ENCODE measurements at places on chromosomes 12 and 14.

- peak; percentile 12 for DNase-seq
Observed at GRCh38 chr14:92499234-92499633, 14.3 kb upstream of the RIN3 start.

DNA sequence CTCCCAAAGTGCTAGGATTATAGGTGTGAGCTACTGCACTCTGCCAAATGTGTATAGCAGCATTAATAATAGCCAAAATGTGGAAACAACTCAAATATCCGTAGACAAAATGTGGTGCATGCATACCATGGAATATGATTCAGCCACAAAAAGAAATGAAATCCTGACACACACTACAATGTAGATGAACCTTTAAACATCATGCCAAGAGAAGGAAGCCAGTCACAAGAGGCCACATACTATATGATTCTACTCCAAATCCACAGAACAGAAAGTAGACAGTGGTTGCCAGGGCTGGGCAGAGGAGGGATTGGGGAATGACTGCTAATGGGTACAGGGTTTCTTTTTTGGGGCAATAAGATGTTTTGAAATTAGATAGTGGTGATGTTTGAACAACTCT is 7.7 kb upstream of the TMED2 start:
- DNase-seq = no peak

- DNase-seq = no peak
Observed at GRCh38 chr12:128789356-128789929, 34.3 kb downstream of the SLC15A4 start.

- no peak for DNase-seq
Observed at GRCh38 chr14:54908190-54908589, 5.6 kb upstream of the GCH1 start.

- no peak for DNase-seq
Observed at GRCh38 chr14:104665657-104666522, 23.5 kb upstream of the INF2 start.

- DNase-seq = no peak
Observed at GRCh38 chr14:24924544-24924943, 125.4 kb downstream of the STXBP6 start.

DNA sequence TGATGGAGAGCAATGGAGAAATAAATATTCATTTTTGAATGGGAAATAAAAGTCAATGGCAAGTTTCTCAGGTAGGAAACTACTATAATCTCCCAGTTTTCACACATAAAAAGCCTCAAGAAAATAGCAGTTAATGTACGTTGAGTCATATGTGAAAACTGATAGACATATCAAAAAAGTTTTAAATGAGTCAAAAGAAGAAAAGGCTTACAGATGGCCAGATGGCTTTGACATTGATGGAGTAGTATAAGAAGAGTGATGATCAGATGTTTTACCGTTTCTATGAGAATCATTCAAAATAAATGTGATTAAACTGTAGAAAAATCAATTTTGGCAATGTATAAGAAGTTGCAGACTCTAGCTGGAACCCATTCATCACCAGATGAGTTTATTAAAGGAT is 97.8 kb downstream of the LLPH start:
- DNase-seq = no peak

GRCh38 chr12:126343321-126343720 is 1278.1 kb downstream of the AACS start:
- no peak for DNase-seq

DNA sequence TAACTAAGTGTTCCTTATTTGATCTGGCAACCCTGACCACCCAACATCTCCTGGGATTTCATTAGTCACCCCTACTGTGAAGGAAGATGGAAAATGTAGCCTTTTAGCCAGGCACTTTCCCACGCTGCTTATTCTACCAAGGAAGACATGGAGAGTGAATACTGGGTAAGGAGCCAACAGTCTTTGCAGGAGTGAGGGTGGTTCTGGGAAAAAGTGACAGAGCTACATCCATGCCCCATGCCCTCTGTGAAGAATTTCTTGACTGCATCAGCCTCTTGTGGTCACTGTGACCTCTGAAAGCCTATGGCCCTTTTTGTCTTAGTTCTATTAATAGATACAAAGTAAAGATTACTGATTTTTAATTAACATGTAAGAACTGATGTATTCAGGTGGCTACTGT is 196.0 kb upstream of the EEA1 start:
- no peak for DNase-seq

GRCh38 chr14:72701237-72701565 is 192.7 kb downstream of the DPF3 start:
- DNase-seq = no peak

GRCh38 chr14:65879248-65880009 is 466.9 kb downstream of the FUT8 start:
- no peak for DNase-seq

GRCh38 chr12:113912760-113913329 is 53.3 kb downstream of the RBM19 start:
- peak; percentile 83 for DNase-seq

DNA sequence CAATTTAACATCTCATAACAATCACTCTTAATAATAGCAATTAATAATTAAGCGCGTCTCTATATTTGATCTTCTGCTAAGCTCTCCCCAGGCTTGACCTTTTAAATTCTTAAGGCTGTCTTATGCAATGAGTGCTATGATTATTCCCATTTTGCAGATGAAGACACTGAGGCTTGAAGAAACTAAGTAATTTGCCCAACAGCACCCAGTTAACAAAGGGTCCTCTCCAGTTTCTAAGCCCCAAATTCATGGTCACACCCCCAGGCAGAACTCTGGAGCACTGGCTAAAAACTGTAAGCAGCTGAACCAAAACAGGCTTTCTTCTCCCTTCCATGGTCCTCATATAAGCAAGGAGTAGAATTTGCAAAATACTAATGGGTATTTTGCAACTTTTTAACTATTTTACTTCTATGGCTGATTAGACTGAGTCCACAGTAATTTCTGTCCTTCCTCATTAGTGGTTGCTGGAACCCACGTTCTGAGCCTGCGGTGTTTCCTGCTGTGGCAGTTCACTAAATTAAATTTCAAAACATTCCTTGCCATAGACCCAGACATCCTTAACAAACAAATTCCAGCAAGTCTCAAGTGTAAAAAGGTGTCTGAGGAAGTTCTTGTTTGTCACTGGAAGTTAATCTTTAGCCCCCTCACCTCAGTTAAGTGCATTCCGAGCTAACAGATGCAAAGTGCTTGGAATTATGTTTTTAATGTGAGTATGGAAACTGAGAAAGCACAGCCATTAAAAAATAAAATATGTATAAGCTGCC is 76.5 kb downstream of the TMEM132D start:
- no peak for DNase-seq

DNA sequence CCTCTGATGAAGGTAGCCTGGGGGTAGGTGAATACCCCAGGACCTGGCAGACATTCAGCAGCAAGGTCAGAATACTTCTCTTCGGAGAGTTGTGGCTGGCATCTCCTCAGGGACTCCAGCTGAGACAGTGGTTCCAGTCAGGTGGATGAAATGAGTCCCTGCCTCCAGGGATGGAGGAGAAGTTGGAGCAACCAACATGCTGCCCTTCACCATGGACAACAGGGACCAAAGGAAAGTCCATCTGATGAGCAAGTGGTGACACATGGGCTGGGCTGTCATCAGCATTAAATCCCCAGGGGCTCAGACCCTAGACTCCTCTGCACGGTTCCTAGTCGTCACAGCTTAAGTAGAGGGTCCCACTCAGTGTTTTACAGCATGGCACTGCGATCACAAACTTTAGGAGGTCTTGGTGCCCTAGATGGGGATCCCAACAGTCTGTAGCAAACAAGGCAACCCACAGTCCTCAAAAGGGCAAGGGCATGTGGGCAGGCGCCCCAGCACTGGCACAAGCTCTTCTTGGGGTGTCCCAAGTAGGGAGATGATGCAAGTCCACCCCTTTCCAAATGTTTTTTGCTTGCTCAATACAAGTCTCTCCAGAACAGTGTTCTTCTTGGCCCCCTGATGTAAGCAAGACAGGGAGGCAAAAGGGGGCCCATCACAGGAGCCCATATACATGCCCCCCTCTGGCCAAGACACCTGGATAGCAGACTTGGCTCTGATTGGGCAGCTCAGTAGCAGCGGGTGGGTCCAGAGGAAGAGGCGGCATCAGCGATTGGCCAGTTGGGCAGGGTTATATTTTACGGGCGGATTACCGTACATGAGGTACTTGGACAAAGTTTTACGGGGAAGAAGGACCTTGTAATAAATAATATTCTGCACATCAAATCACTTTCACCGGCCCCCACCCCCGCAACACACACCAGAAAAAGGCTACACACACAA is 10.8 kb upstream of the CDH24 start:
- peak; percentile 46 for DNase-seq

GRCh38 chr14:94689985-94690400 is 77.8 kb downstream of the SERPINA3 start:
- no peak for DNase-seq

GRCh38 chr12:6942331-6942665 is 1.3 kb upstream of the RNU7-1 start:
- DNase-seq = no peak

DNA sequence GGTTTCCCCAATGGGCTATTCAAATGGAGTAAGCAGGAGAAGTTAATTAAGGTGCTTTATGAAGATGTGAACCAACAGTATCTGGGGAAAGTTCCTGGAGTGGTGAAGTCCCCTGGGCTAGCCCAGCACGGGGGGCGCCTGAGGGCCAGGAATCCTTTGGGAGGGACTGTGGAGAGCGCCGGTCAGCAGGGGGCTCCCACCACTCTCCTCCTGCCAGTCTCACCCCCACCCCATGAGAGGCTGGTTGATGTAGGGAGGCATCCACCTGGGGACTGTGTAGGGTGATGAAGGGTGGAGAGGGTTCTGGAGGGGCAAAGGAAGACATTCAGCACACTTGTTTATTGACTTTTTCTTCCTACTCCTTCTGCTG is 4.4 kb downstream of the CEBPE start:
- no peak for DNase-seq

DNA sequence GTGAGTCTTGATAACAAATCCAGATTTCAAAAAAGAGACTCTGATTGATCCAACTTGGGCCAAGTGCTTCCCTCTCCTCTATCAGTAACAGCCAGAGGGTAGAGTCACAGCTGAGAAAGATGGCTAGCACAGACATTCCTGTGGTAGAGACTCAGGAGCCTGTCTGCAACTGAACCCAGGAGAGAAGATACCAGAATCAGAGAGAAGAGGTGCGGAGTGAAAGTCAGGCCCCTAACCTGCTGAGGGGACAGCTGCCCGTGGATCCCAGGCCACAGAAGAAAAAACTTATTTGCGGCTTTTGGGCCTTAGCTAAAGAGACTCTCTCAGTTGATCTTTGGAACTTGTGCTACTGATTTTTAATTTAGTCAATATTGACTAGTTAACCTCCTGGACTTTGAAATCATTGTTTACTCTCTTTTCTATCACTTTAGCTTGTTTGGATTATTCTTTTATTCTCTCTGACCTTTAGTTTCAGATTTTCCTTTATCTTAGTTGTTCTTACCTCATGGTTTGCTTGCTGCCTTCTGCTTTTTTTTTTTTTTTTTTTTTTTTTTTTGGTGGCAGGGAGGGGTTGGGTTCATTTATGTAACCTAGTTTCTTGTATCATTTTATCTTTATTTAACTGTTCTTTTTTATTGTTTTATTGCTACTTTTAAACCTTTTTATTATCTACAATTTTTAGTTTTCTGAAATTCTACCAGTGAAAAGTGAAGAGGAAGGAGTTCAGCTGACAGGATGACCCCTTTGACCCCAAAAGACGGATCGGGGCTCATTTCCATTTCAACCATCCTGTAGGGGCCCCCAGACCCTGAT is 154.9 kb upstream of the KRR1 start:
- DNase-seq = no peak

- DNase-seq = no peak
Observed at GRCh38 chr14:93986955-93987354, 10.1 kb upstream of the CCDC197 start.

- no peak for DNase-seq
Observed at GRCh38 chr12:3523058-3523457, 32.1 kb downstream of the PRMT8 start.

GRCh38 chr12:89350630-89351488 is 1.4 kb downstream of the DUSP6 start:
- DNase-seq = peak; percentile 64

- no peak for DNase-seq
Observed at GRCh38 chr12:46360908-46361666, 11.5 kb downstream of the SLC38A2 start.

DNA sequence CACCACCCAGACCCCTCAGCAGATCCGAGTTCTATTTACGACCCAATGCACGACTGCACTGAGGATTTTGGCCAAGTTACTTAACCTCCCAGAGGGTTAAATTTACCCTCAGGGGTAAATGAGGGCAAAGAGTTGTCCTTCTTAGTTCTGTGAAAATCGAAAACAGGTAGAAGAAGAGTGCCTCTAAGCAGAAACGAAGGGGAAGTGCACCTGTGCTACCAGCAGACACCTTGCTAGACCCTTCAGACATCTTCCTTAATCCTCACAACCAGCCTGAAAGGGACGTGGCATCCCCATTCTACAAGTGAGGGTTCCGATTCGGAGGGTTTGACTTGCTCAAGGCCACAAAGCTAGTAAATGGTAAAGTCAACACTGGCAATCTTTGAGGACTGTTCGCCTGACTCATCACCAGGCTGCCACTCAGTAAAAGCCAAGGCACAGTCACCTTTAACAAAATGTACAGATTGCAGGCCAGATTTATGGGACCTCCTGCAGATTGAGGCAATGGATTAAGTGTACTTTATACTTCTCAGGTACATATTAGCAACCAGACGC is 1.6 kb downstream of the GSG1 start:
- DNase-seq = peak; percentile 61

GRCh38 chr14:100350276-100350926 is 27.3 kb downstream of the SLC25A47 start:
- DNase-seq = no peak

DNA sequence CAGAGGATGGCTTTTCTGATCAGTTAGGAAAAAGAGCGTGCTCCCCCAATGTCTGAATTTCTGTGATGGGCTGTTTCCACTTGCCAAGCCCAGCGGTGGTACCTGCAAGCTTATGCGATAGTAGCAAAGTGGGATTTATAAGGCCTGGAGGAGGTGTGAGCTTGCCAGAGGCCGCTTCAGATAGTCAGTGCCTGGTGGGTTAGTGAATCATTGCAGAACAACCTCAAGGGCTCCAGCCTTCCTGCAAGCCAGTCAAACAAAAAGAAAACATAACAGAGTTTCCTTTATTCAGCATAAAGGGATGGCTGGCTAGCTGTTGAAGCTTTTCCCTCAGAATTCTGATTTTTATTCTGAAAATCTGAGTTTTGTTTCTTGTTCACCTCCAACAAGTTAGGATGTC is 7.6 kb upstream of the BMP4 start:
- no peak for DNase-seq

DNA sequence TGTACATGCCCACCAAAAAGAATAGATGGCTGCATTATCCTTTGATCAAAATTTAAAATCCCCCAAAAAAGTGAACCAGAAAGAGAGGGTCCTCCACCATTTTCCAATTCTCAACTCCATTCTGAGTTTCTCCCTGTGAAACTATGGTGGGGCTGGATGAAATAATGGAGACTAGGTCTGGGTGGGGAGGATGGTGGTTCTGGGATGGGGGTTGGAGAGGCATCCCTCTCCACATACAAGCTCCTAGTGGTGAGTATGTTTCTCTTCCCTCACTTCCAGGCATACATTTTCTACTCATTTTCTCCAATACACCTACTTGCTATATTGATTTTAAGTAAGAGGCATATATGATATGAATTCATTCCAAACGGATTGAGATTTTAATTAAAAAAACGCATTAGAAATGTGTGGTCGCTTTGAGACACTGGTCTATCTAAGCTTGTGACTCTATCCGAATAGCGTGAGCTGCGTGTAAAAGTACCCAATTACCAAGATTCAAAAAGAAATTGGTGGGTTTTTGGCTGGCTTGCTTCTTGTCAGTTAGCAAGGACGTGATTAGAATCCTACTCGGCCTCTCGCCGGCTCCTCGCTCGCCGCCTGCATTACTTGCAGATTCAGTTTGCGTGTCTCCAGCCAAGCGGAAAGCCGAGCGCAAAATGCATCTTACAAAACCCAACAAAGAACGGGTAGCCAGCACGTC is 3.4 kb downstream of the ASCL1 start:
- no peak for DNase-seq
